ENCODE measurements at places on chromosomes 3 and 15.

DNA sequence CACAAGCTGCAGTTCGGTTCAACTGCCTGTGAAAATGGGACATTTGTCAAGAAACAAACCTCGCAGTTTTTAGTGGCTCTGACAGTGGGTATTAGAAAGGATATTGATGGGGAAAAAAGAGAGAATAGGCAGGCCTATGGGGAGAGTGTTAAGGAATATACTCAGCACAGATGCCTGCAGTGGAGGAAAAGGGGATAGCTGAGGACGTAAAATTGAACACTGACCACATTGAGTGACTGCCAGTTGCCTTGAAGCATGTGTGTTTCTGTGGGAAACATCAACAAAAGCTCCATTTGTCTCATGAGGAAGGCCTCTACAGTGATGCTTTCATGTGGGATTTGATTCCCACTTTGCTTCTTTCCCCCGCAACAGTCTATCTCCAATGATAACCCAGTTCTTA lies 1042.1 kb downstream of the TUSC7 start:
- DNase-seq: no peak

DNA sequence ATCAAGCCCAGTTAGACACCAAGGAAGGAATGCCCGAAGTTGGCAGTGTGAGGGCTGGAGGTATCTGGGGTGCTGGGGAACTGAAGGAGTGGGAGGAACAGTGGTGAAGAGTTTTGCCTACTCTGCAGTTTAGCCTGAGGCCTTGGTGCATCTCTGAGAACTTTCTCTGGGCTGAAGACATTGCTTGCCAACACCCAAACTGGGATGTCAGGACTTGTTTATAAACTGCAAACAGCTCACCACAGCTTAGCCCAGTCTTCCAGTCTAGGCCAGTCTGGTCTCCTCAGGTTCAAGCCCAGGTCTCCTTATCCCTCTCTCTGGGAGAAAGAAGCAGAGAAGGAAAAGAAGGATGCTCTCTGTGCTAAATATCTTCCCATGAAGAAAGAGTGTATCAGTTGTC lies 68.0 kb upstream of the BOC start:
- DNase-seq: no peak

DNA sequence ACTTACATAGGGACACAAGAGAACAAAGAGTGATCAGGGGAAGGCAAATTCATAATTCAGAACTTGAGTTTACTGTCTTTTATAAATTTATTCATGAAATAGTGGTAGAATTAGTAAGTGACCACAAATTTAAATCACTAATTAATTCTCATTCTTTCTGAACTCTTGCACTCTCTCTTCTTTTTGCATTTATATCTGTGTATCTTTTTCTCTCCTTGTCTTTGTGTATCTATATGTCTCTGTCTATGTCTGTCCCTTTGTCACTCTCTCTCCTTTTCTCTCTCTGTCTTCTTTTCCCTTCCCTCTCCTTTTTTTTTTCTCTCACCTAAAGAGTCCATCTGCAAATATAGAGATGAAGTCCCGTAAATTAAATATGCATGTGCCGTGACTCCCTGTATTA lies 31.5 kb downstream of the RBMS3 start:
- DNase-seq: no peak

DNA sequence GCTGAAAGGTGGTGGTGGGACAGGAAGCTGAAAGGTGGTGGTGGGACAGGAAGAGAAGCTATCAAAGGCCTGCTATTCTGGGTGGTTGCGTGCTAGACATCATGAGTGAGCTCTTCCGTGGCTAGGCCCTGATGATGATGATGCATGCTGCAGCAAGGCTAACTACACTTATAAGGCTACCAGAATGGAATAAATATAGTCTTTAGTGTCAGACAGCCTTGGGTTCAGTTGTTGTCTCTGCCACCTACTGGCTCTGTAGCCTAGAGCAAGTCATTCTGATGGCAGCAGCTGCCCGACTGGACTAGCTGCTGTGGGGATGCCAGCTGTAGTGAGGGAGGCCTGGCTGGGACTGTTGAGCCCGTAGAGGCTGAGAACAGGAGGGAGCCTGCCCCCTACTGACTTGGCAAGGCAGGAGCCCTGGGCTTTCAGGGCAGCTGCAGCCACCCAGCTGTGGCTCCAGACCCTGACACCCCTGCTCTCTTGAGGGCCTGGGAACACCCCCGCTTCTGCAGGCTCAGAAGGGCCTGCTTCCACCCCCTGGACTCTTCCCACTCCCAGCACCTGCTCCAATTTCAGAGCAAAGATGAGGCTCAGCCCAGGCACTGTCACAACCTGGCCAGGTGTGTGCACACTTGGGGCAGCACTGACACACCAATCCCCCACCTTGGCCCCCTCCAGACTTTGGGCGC lies 21.4 kb upstream of the ZBED2 start:
- DNase-seq: no peak

DNA sequence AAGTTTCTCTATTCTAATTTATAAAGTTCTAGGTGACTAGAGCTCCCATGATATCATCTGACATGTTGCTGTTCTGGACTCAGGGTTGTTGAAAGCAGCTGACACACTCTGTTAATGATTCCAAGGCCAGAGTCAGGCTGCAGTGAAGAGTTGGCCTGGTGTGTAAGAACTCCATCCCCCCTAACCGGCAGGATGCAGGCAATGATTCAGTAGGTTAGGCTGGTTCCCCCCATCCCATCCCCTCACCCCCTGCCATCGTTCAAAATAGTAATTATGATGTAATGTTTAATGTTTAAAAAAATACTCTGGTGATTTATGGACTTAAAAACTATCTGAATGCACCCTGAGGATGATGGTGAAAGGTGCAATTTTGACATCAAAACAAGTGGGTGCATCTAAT lies 4.6 kb upstream of the TRIM71 start:
- no peak for DNase-seq

DNA sequence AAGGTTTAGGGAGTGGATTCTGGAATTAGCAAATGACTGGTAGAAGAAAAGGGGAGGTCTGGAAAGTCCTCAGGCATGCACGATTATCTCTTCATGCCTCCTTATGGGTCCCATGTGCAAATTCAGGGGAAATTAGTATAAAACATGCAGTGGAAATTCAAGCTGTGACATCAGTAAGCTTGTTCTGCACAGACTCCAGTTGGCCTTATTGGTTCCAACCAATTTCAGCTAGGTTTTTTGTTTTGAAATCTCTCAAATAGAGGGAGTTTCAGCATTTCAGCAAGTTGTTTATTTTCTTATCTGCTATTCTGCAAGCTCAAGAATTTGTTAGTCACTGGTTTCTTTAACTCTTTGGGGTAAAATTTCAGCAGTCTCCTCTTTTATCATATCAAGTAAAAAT lies 774 bp upstream of the TMCO5A start:
- DNase-seq: no peak

DNA sequence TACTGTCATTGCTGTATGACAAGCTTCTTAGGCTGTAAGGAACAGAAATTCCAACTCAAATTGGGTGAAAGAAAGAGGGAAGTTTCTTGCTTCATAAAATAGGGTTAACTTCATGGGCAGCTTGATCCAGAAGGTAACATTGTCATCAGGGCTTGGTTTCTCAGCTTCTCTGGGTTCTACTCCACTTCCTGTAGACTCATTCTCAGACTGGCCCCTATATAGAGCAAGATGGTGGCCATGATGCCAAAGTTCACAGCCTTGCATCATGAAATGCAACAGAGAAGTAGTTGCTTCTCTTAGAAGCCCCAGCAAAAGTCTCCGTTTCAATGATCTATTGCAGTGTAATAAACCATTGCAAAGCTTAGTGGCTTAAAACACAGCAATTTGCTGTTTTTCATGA lies 33.6 kb downstream of the TMEM40 start:
- DNase-seq: no peak

DNA sequence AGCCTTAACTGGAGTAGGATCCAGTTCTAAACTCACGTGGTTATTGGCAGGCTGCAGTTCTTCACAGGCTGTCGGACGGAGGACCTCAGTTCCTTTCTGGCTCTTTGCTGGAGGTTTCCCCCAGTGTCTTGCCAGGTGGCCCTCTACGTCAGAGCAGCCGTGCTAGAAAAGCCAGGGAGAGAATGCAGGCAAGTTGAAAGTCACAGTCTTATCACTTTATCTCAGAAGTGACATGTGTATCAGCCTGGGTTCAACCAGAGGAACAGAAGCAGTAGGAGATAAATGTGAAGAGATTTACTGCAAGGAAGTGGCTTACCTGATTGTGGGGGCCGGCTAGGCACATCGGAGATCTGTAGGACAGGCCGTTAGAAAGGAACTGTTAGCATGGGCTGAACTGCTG lies 125.3 kb upstream of the BNIP2 start:
- DNase-seq: no peak

- DNase-seq: no peak
Measured at GRCh38 chr3:63968612-63969350, 54.5 kb downstream of the PSMD6 start.
